ENCODE measurements at places on chromosomes 2 and 18. TPM values are rescaled to one million over a fixed set of nuclear protein-coding genes. Genes with fewer than 3 reads are reported as not detected.
A peak's percentile ranks its signal among the peaks of the same experiment; 100 is the strongest.

LAMA3 gene
- 2,643 TPM for total RNA-seq

CNDP2 gene
- total RNA-seq = 108 TPM

DNA sequence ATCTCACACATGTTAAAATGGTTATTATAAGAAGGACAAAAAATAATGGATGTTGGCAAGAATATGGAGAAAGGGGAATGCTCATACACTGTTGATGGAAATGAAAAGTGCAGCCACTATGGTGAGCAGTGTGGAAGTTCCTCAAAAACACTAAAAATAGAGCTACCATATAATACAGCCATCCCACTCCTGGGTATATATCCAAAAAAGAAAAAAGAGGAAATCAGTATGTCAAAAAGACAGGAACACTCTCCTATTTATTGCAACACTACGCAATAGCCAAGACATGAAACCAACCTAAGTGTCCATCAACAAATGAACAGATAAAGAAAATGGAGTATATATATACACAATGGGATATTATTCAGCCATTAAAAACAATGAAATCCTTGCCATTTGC lies 642.6 kb downstream of the RNF144A start:
- DNase-seq = no peak

DNA sequence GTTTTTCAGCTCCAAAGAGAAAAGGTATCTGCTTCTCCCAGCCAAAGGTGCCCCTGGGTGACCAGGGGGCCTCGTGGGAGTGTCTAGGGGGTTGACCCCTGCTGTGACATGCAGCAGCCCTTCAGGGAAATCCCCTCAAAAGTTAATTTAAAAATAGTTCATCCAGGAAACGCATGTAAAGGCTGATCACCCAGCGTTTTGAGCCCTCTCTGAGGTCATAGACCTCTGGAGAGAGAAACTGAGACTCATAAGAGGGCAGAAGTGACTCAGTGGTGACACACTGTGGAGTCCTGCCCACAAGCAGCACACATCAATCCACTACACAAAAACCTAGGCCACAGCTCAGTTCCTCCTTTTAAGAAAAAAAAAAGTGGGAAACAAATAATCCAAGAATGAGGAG lies 11.9 kb downstream of the GAL3ST2 start:
- no peak for DNase-seq

GRCh38 chr2:142041105-142041504 lies 89.7 kb downstream of the LRP1B start:
- peak; percentile 45 for DNase-seq

DNA sequence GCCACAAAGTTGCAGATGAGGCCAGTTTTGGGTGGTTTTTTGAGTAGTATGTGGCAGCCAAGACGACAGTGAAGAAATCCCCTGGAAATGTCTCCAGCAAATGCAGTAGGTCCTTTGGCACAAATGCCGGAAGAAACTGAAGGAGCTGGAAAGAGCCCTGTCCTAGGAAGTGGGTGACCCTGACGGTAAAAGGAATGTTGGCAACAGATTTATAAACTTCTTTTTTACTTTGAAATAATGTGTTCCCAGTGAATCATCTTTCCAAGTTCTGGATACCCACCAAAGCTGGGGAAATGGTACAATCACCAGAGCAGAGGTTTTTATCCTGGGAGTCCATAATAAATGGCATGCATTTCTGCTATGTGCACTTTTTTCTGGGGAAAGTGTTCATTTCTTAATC lies 112.9 kb downstream of the CSRNP3 start:
- DNase-seq = no peak

GRCh38 chr18:29184654-29185053 lies 1007.7 kb upstream of the CDH2 start:
- no peak for DNase-seq

DNA sequence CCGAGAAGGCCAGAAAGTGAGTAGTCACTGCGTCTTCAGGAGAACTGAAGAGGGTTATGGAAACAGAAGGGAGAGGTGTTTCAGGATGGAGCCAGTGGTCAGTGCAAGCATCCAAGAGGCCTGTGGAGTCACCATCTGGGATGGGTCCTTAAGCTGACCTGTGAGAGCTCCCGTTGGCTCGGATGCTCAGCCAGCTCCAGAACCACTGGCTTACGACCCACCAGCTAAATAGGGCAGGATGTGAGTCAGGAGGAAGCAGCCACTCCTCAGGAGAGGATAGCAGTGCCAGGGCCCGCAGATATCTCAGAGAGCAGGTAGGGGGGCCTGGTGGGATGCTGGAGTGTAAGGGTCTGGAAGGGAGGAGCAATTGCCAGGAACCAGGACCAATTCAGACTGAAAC lies 63.1 kb upstream of the B3GNT7 start:
- DNase-seq = no peak

DNA sequence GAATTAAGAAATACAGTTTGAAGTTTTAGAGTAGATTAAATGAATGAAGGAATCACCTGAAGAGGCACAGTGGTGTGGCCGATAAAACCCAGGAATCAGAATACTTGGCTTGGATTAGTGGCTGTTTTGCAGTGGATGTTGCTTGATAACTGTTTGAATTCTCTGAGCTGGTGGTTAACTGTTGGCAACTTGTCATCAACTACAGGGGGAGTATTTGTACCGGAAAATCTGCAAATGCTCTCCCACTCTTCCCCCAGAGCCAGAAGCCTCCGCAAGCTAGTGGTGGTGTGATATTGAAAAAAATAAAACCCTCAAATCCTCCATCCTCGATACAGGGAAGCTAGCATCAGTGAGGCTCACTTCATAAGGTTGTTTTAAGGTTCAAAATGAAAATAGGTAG lies 326.7 kb downstream of the DPP10 start:
- DNase-seq = no peak

CPSF3 gene
- 59.3 TPM for total RNA-seq

- DNase-seq = peak; percentile 7
Observed at GRCh38 chr2:233764264-233764663, 4.2 kb downstream of the UGT1A1 start.

STPG4 gene
- total RNA-seq = 0.07 TPM

- DNase-seq = no peak
Observed at GRCh38 chr18:76382275-76382674, 112.8 kb downstream of the ZNF516 start.

PTPRN gene
- total RNA-seq = not detected

MFSD6 gene
- total RNA-seq = 7.4 TPM

GRCh38 chr18:31301201-31301655 lies 16.7 kb upstream of the DSG1 start:
- peak; percentile 55 for DNase-seq

- no peak for DNase-seq
Observed at GRCh38 chr18:50632895-50633515, 73.1 kb downstream of the MAPK4 start.

DNA sequence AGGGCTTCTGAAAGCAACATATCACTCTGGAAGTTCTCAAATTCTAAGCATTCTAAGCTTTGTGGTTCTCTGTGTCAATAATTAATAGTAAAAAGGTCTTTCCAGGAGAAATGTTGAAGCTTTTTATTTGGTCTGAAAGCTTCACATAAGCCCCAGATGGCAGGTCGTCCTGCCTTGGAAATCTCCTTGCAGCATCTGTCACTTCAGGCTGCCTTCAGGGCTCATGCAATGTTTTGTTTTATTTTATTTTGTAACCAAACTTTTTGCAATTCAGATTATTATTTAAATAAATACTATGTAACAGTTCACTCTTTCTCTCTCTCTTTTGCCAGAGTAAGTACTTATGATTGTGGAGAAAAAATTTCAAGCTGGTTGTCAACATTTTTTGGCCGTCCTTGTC lies 46.7 kb upstream of the FHOD3 start:
- DNase-seq = no peak

GRCh38 chr18:56999823-57000222 lies 147.1 kb upstream of the BOD1L2 start:
- DNase-seq = no peak

GRCh38 chr18:4878480-4878879 lies 318.6 kb downstream of the AKAIN1 start:
- no peak for DNase-seq

GRCh38 chr2:6826081-6826913 lies 39.4 kb downstream of the CMPK2 start:
- DNase-seq = peak; percentile 53

DNA sequence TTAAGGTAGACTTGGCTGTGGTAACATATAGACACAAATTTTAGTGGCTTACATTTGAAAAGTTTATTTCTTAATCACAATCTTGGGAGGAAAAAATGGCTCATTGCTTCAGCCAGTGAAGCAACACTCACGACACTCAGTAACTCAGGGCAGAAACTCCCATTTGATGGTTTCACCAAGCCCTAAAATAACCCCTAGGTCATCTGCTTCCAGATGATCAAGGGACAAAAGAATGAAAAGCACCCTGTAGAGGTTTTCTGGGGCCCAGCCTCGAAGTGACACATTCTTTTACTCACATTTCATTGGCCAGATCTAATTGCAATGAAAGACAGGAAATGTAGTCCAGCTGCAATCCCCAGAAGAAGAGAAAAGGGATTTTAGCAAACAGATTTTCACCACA lies 275.9 kb downstream of the TMX3 start:
- no peak for DNase-seq

- DNase-seq = no peak
Observed at GRCh38 chr2:161120775-161121174, 39.5 kb upstream of the TANK start.

COL5A2 gene
- total RNA-seq = 22.7 TPM

DNA sequence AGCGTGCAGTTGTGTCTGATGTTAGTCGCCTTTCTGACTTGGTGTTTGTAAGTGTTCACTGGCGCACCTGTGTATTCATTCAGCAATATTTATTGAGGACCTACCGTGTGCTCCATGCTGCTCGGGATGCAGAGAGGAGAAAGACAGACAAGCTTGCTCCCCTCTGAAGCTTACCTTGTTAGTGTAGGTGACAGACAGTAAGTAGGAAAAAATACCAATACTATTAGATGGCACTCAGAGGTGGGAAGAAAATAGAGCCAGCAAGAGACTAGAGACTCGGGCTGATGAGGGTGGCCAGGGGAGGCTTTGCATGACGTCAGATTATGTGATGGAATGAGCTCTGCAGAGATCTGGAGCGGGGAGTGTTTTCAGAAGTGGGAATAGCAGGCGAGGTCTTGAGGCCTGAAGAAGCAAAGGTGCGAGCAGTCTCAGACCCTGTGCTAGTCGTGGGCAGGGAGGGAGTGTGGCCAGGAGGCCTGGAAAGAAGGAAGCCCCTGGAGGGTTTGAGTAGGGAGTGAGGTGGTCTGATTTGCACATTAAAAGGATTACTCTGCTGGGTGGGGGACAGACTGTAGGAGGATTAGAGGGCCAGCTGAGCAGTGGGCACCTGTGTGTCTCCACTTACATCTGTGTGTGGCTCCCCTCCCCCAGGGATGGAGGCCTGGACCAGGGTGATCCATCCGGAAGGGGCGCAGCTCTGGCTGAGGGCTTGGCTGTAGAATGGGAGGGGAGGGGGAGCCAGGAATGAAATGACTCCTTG lies 11.8 kb downstream of the MTCL1 start:
- no peak for DNase-seq

GRCh38 chr2:7427293-7428060 lies 510.3 kb downstream of the RNF144A start:
- DNase-seq = peak; percentile 4

CYP20A1 gene
- 12.6 TPM for total RNA-seq

DNA sequence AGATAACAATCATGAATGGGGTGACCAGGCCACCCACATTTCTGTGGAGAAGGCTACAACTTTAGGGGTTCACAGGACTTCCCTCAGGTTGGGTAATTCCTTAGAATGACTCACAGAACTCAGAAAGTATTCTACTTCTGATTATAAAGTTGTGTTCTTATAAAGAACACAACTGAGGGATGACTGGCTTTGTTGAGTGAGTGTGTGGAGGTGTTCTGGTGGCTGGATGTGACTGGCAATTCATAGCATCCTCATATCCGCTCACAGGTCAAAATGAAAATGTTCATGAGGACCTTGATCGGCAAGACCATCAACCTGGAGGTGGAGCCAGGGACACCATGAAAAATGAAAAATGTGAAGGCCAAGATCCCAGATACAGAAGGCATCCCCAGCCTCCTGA lies 143.3 kb upstream of the CAB39 start:
- DNase-seq = no peak

DNA sequence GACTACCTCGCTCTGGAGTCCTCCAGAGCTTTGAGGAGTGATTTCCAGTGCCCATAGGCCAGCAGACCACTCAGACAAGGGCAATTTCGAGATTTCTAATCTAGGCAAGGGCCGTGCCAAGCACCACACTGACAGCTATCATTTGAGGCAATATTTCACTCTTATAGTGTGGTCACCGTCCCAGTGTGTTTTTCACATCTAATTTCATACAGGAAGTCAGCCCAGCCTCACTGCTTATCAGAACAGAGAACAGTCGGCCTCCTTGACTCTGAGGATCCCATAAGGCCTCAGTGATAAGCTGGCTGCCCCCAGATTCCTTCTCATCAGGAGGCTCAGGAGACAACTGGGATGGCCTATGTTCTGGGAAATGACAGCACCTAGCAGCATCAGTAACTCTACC lies 581 bp downstream of the CAPN14 start:
- DNase-seq = no peak

DNA sequence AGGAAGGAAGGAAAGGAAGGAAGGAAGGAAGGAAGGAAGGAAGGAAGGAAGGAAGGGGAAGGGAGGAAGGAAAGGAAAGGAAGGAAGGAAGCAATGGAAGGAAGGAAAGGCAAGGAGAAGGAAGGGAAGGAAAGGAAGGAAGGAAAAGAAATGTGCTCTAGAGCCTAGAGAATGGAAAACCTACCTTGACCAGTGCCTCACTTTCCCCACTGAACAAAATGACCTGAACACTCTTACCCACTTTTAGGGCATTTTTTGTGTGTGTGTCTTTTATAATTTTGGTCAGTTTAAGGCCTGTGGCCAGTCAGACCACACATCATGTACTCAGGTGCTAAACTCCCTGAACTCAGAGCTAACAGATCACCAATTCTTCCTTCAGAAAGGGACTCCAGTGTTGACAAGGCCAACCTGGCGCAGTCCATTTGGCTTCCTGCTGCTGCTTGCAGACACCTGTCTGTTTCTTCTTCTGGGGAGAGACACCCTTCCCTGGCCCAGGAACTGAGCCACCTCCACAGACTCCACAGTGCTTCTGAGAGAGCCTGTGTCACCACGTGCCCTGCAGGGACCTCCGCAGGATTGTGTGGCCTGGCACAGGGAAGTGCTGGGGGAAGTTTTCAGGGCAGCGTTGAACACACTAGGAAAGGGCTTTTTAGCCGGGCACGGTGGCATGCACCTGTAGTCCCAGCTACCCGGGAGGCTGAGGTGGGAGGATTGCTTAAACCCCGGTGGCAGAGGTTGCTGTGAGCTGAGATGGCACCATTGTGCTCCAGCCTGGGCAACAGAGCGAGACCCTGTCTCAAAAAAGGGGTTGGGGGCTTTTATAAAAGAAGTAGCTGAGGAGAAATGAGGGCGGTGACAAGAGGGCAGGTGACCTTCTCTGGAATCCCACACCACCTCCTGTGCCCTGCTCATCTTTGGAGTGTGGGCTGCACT lies 57.2 kb downstream of the DDX1 start:
- no peak for DNase-seq

TUBA4B gene
- not detected for total RNA-seq

GRCh38 chr2:189360861-189361260 lies 80.4 kb upstream of the WDR75 start:
- DNase-seq = no peak

Data from foreskin keratinocyte (primary cell).